ENCODE measurements at places on chromosomes 5 and 9.

GRCh38 chr5:35294976-35295375 lies 64.7 kb upstream of the PRLR start:
- no peak for DNase-seq

- no peak for DNase-seq
Observed at GRCh38 chr5:67805666-67806348, 409.7 kb upstream of the PIK3R1 start.

GRCh38 chr9:108081112-108081511 lies 591.5 kb upstream of the KLF4 start:
- no peak for DNase-seq

DNA sequence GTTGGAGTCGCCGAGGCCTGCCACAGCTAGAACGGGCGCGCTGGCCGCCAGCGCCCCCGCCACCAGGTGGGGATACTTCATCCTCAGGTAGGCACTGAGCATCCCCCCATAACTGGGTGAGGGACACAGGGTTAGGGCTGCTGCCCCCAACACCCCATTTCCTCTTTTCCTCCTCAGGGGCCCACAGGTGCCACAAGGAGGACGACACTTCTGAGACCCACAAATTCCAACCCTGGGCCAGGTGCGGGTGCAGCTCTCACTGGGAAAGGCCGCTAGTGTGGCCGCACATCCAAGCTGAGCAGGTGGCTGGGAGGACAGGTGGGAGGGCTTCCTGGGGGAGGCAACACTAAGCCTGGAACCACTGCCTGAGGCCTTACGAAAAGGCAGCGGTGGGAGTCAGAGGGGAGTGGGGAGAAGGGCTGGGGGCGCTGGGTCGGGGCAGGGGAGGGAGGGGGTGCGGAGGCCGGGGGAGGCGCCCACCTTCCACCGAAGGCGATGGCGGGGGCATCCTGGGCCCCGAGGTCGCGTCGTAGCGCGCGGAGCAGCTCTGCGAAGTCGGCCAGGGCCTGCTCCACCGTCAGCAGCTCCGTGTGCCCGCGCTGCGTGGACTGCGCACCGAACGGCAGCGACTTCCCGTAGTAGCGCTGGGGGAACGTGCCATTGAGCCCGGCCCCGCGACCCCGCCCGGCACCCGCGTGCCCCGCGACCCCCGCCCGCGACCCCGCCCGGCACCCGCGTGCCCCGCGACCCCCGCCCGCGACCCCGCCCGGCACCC lies 961 bp downstream of the DPP7 start:
- no peak for DNase-seq

DNA sequence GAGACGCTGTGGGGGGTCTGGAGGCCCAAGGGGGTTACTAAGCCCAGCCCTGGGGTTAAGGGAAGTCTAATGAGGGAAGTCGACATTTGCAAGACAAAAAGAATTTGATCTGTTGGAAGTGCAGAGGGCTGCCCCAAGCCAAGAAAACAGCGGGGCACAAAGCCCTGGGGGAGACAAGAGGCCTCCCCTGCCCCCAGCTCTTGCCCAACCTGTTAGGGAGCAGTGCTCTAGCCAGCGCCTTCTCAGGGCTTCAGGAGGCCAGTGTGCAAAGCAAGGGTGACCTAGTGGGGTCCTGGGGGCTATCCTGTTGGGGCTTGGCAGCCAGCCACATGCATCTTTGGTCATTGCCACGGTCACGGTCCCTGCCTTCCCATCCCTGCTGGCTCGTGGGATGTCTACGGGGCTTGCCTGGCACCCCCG lies 25.2 kb downstream of the GFI1B start:
- no peak for DNase-seq

DNA sequence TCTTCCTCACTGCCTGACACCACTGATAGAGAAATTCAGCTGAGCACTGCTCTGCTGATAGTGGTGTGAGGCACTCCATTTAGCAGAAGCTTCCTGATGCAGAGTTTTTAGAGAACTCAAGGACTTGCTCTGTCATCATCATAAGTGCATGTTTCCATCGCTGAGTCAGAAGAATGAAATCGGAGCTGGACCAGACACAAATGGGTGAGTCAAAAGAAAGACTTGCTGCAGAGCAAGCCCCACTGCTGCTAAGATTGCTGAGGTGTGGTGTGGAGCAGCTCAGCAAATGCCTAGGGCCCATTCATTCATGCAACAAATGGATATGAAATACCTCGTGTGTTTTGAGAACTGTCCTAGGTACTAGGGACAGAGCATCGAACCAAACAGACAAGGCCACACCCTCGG lies 410.2 kb upstream of the SLC30A5 start:
- DNase-seq = no peak

GRCh38 chr9:38107811-38108304 lies 38.8 kb upstream of the SHB start:
- DNase-seq = no peak

GRCh38 chr5:73213566-73213998 lies 40.6 kb downstream of the TMEM174 start:
- DNase-seq = no peak

GRCh38 chr9:77449240-77450084 lies 198.7 kb downstream of the GNA14 start:
- no peak for DNase-seq

DNA sequence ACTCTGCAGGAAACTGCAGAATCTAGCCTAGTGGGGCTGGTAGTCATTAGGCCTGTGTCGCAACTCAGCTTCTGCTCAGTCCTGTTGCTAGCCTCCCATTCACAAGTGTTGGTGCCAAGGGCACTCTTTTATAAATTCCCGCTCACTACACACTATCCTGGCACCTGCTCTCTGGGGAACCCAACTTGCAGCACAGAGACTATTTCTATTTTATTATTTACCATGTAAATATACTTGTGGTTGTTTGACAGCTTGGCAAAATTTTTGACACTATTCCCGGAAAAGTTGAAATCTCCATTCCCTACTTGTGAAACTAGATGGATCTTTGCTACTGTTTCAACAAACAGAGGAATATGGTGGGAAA lies 20.4 kb upstream of the SMC2 start:
- DNase-seq = no peak

DNA sequence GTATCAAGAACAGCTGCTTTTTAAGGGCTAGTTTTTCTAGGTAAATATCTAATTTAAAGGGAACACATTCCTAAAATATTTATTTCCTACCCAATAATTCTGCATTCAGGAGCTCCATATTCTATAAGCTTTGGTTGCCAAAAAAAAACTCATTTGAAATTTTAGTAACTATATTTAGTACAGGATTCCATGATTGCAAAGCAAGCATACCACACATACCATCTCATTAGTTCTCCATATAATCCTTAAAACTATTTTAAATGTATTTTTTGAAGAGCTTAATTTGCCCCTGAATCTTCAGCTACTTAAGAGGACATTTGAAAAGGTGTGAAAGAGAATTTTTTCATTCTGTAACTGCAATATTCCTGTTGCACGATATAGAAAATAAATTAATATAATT lies 877.0 kb downstream of the NR2F1-AS1 start:
- DNase-seq = no peak

DNA sequence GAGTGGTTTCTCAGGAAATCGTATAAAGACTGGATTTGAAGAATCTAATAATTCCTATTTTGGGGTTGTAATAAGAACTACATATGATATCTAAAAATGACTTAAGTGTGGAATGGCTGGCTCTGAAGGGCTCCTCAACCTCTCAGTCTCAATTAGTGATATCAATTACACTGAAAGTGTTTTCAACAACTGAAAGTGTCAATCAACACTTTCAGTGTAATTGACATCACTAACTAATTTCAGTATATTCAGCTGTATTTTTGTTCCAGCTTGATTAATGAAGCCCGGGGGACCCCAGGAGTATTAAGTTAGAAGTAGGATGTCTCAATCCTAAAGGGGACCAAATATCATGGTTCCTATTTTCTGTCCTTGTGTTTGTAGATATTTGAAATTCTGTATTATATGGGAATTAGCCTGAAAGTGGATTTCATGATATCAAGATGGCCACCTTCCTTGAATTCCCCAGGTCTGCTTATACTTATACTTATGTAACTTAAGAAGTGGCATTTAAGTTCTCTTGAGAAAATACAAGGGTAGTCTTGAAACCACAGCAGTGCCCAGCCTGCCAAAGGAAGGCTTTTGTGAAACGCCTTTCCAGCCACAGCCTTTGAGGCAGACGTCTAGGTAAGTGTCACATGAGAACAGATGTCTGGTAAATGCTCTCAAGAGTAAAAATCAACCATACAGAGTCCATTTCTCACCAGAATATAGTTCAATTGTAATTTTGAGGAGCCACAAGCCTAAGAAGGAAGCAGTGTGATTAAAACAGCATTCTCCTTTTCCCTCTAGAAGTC lies 4.6 kb downstream of the BASP1 start:
- no peak for DNase-seq

DNA sequence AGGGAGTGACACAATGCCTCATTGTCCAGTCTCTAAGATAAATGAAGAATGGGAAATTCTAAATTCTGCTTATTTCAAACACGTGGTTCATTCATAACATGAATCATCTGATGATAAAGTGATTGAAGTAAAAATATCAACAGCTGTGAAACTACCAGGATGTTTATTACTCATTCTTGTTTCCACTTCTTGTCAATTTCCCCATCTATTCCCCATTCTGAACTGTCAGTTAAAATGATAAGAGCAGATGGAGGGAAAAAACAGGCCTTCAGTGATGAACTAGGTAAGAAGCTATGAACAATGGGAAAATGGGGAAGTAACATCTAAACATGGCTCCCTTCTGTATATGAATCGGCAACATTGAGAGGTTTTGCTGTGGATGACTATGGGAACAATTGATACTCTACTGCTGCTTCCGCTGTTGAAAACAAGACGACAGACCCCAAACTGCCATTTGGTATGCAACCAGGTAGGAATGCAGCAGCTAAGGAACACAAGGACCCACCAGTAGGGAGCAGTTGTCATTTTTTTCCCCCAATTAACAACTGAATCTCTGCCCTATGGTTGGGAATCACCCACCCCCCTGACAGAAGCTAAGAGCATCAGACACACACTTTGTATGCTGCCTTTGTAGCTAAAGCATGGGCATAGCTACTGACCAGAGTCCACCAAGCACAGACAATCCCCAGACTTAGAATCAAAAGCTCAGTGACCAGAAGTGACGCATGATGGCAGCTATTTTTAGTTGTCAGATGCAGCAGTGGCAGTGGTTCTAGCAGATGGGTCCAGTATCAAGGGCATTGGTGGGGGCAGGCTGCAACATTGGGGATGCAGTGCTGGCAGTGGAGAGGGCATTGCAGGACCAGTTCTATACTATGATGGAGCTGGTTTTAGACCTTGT lies 52.9 kb upstream of the ZNF366 start:
- DNase-seq = no peak

DNA sequence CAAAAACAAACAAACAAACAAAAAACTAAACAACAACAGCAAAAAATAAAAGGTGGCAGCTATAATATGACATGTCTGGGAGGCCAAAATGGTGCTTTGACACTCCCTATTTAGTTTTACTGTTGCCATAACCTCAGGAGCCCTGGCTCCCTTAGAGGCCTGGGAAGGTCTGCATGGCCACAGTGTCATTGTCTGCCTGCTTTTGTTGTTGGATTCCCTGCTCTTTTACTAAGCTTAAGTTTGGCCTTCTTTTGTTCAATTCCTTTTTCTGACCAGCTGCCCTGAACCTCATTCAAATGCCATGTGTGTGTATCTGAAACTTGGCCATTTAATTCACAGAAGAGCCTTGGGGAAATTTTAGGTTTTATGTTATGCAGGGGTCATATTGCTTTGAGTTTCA lies 458.2 kb downstream of the TMEM232 start:
- DNase-seq = no peak

GRCh38 chr5:33074548-33074947 lies 363.4 kb downstream of the NPR3 start:
- no peak for DNase-seq

DNA sequence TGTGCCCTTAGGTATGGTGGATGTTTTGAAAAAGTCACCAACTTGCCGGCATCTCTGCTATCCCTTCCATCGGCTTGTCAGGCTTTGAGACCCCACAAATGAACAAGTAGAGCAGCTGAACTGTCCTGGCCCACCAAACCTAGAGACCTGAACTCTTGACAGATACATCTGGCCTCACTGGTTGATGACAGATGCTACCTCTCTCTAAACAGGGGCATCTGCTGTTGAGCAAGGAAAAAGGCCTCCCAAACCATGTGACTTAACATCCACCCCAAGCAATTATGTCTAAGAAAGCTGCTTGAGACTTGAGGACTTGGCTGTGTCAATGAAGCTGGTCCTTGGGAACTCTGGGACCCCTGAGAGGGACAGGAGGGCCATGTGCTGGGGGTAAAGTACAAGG lies 2.3 kb downstream of the CCNI2 start:
- DNase-seq = no peak

DNA sequence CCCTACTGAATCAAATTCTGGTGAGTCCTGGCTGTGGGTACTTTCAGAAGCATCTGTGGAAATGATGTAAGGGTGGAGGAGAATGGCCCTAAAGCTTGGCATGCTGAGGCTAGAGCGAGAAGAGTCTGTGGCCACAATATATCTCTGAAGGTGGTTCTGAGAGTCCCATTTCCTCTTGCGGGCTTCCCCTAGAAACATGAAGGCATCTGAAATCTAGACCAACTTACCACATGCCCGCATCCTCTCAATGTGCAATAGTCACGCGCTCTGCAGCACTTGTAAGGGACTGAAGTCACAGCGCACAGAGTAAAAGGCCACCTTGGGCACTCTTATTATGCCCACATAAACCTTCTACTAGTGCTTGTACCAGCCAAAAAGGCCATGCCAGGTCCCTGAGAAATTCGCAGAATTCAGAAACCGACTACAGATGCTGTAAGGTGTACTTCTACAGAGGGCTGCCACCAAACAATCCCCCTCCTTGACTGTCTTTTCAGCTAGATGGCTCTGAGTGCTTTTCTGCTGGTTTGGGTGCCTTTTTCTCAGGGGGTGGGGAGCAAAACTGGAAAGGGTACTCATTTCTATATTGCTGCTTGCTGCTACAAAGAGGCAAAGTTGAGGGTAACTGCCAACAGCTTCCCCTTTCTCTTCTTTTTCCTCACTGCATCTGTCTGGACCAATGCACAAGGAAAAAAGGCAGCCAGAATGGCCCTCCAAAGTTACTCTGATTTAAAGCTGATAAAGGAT lies 107.3 kb downstream of the ZDHHC21 start:
- no peak for DNase-seq

DNA sequence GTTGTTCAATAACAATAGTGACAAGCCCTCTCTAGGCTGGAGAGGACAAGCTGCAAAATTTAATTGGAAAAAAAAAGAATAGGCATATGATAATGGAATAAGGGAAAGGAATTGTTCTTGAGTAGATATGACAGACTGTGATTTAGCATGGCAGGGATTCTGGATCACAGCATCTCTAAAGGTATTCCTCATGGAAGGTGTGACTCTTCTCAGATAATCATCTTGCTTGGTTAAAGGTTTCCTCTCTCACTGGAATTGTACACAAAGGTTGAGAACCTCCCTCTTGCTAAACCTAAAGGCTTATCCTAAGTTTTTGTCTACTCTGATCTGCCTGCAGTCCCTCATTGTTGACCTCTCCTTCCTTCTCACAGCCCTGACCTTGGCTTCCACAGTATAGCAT lies 31.6 kb downstream of the ELOVL7 start:
- DNase-seq = no peak

DNA sequence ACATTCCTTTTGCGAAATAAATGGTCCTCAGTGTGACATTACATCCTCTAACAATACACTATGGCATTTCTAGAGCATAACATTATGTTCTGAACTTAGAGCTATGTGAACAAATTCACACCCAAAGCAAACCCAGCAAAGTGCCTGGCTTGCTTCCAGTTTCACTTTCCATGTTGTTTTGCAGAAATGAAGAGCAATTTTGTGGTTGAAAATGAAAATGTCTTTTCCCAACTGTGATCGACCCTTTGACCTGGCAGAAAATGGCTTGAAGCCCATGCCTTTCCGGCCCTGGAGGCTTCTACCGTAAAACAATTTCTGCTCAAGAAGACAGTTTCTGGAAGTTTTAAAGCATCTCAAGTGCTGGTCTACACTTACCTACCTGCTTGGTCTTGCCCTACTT lies 344.7 kb upstream of the RGMB start:
- DNase-seq = no peak

All from activated CD8-positive, alpha-beta memory T cell treated with anti-CD3 and anti-CD28 coated beads for 1 hour (primary cell).